ENCODE measurements at places on chromosomes 11 and 22.

GRCh38 chr22:50440544-50441249 lies 34.1 kb downstream of the SBF1 start:
- DNase-seq = no peak

DNA sequence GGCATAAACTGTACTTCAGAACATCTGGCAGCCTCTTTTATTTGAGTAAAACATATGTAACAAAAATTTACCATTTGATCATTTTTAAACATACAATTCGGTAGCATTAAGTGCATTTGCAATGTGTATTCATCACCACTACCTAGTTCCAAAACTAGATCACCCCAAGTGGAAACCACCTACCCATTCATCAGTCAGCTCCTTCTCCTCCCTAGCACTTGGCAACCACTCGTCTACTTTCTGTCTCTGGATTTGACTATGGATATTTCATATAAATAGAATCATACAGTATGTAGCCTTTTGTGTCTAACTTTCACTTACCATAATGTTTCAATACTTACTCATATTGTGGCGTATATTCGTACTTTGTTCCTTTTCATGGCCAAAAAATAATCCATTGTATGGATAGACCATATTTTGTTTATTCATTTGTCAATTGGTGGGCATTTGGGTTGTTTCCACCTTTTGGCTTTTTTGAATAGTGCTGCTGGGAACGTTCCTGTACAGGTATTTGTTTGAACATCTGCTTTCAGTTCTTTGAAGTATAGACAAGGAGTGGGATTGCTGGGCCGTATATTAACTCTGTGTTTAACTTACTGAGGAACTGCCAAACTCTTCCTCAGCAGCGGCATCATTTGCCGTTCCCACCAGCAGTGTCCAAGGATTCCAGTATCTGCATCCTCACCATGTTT lies 27.2 kb upstream of the ADORA2A start:
- no peak for DNase-seq

- DNase-seq = no peak
Observed at GRCh38 chr11:818396-819128, at the start of gene PNPLA2. TSS of gene PNPLA2 (plus strand) at chr11:818914. CDS start at chr11:819719, 805 bp downstream.

DNA sequence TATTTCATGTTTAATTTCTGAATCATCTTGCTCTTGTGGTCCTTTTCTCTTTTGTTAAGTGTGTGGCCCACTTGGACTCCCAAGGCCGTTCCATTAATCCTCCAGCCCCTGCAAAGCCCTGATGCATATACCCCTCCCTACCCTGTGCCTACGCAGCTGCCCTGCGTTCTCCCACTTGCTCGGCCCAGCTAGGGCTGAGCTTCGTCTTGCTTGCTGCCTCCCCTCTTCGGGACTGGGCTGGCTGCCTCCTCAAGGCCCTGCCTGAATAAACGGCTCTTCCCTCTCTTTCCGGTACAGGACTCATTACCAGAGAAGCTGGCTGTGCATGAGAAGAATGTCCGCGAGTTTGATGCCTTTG lies 28.5 kb downstream of the ARHGAP1 start:
- no peak for DNase-seq

DNA sequence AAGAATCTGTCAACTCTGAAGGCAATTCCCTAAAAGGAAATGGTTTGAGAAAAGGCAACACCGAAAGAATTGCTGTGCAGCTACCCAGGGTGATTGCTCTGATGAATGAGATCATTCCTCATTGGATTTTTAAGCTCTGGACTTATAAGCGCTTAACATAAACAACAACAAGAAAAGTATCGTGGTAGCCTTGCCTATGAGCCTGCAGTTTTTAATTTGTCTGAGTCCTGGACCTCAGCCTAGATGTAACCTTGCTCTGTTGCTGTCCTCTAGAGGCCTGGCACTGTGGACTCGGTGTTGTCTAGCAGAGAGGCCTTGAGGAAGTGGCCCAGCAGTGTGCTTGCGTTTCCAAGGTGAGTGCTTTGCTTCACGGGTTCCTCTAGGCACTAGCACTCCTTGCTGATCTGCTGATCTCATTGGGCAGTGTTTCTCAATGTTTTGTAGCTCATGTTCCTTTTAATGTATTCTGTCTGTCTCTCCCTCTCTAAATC lies 20.4 kb downstream of the CCDC81 start:
- no peak for DNase-seq

- no peak for DNase-seq
Observed at GRCh38 chr22:17199003-17199731, 20.1 kb downstream of the ADA2 start.

DNA sequence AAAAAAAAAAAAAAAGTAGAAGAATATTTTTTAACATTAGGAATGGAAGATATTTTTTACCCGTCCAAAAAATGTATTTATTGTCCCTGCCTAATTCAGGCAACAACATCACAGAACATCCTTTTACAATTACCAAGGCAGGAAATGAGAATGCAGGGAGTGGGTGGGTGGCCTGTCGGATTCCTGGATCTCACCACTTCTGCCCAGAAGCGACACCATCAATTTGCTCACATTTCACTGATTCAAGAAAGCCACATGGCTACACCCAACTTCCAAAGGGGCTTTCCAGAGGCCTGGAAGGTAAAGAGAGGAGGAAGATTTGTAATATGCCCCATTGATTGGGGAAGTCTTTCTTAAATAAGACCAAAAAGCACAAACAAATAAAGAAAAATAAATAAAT lies 93.8 kb upstream of the CLPB start:
- DNase-seq = no peak

DNA sequence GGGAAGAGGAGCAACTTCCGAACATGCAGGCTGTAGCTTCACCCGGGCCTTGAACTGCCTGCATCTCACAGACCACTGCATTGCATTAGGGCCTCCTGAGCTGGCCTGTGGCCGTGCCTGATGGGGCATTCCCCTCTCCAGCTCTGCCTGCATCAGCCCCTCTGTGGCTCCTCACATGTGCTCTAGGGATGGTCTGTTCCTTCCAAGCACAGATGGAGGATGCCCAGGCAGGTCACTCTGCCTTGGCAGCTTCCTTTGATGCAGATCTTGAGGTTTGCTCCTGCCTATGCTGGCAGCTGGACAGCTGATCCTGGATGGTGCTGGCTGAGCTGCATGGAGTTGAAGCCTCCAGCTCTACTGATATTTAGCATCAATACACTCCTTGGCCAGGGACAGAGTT lies 28.5 kb downstream of the AMPD3 start:
- no peak for DNase-seq

- no peak for DNase-seq
Observed at GRCh38 chr22:44964722-44965078, 45.1 kb downstream of the PHF21B start.

DNA sequence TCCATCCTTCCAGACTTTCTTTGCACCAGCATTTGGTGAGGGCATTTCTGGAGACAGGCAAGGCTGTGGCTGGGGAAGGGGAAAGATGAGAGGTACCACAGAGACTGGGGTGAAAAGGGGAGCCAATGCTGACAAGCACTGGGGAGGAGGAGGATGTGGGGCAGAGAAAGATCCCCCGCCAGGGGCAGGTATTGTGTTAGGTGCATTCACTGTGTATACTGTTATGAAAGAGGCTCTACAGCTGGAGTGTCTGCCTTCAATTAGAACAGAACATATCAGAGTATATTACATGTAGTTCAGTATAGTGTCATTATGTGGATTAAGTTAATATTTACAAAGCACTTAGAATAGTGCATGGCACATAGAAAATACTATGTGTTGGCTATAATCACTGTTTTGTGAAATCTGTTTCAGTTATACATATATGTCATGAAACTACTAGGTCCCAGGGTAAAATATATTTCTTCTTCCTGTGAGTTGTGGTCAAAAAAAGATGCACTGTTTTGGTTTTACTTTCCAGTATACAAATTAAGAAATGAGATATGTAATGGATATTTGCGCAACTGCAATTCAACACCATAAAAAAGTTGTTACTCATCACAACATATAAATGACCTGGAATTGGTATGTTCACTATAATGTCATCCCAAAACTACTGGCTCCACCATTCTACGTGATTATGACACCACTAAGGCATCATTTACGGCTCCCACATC lies 8.4 kb downstream of the MSANTD2 start:
- no peak for DNase-seq

DNA sequence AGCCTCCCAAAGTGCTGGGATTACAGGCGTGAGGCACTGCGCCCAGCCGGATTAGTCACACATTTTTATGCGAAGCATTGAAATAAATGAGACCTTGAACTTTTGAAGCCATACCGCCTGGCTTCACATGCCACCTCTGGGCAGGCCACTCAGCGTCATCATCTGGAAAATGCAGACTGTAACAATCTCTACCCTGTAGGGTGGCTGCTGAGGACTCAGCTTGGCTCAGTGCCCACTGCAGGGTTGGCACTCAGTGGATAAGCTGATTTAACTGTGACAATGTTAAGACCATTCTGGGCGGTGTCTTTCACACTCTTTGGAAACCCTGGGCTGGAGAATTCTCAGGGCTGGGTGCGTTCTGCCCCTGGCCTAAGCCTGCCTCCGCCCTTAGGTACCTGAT lies 8.5 kb downstream of the SH3BP1 start:
- no peak for DNase-seq

- DNase-seq = peak; percentile 44
Observed at GRCh38 chr22:41603873-41604332, 14.3 kb upstream of the PMM1 start.

- DNase-seq = peak; percentile 57
Observed at GRCh38 chr11:119254239-119254638, 48.1 kb downstream of the CBL start.

DNA sequence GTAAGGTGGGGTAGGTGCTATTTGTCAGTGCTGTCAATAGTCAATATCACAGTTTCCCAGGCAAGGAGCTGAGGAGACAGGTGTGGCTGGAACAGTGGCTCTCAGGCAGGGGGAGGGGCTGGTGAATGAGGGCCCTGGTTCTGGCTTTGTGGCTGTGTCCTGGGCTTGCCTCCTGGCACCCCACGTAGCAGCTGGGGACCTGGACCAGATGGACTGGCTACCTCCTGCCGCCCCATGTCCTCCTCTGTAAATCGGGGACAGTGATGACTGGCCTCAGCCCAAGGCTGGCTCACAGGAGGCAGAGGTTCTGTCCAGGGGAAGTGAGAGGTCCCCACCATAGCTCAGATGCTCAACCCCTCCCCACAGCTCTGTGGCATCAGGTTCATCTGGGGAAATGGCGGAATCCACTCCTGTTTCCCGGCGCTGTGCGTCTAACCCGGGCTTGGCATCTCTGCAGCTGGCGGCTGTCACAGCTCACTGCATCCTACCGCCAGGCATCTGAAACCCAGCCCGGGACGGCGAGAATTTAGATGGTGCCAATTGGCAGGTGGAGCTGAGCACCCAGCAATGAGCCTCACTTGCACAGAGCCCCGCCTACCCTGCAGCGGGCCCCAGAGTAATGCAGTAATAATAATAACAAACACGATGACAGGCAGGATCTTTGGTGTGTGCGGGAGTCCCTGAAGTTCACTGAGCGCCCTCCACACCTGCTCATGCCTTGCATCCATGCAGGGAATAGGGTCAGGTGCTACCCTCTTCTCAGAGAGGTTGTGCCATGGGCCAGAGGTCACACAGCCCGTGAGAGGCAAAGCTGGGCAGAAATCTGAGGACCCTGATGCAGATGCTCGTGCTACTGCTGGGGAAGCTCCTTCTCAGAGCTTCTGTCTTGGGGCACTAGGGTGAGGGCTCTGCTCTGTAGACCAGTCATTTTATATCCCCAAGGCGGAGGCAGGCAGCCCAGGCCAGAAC lies 27.8 kb upstream of the SHISAL1 start:
- no peak for DNase-seq

DNA sequence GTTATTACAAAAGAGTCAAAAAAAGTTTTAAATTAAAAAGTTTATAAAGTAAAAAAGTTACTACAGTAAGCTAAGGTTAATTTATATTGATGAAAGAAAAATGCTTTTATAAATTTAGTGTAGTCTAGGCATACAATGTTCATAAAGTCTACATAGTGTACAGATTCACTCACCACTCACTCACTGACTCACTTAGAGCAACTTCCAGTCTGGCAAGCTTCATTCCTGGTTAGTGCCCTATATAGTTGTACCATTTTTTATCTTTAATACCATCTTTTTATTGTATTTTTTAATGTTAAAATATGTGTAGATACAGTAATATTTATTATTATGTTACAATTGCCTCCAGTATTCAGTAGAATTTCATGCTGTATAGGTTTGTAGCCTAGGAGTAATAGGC lies 2.6 kb upstream of the MMP10 start:
- DNase-seq = no peak

DNA sequence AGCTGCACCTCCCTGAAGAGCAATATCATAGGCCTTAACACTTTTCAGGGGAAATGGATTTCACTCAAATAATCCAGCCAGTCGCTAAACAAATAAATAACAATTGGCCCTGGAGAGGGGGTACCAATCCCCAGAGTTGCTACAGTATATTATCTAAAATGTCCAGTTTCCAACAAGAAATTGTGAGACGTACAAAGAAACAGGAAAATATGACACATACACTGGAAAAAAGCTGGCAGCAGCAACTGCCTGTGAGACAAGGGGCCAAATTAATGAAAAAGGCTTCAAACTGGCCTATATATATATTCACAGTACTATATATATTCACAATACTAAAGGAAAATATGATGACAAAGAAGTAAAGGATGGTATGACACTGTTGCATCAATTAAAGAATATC lies 4.0 kb downstream of the NF2 start:
- no peak for DNase-seq

DNA sequence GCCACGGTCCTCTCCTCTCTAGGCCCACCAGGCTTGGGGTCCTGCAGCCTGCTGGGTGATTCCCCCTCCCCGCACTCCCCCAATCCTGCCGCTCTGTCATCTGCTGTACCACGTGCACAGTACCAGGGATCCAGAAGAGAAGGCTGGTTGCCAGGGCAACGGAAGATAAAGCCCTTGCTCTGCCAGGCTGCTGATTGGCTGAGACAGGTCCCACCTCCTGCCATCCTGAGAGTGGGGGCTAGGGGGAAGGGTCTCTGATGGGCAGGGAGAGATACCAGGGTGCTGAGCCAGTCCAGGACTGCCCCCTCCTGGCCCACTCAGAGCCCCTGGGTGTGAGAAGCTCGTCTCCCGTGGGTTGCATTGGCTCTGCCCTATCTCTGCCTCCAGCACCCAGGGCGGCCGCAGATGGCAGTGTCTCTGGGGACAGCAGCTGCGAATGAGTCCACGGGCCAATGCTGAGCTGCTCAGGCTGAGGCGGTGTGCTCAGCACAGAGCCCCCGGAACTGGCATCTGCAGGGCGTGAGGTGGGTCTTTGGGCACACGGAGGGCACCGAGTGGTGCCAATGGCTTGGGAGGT lies at the start of gene SMIM45:
Gene SMIM45 (plus strand): TSS at position 253 of the 577 bp plus-strand sequence.
- DNase-seq = no peak

- no peak for DNase-seq
Observed at GRCh38 chr11:122317305-122317704, 201.3 kb upstream of the BLID start.

DNA sequence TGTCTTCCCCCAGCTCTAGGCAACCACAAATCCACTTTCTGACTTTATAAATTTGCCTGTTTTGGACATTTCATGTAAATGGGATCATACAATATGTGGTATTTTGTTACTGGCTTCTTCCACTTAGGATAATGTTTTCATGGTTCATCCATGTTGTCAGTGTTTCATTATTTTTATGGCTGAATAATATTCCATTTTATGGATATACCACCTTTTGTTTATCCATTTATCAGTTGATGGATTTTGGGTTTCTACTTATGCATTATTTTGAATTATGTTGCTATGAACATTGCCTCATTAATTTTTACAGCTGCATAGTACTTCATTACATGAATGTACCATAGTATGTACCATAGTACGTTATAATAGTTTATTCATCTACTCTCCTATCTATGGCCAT lies 5.1 kb downstream of the CABIN1 start:
- DNase-seq = no peak

Measured in stimulated activated CD4-positive, alpha-beta T cell treated with anti-CD3 and anti-CD28 coated beads, Interleukin-2, amount 100 ng/mL, for 48 hours (primary cell).